GM12892 (cell line): ENCODE measurements at places on chromosomes 3 and 15.

DNA sequence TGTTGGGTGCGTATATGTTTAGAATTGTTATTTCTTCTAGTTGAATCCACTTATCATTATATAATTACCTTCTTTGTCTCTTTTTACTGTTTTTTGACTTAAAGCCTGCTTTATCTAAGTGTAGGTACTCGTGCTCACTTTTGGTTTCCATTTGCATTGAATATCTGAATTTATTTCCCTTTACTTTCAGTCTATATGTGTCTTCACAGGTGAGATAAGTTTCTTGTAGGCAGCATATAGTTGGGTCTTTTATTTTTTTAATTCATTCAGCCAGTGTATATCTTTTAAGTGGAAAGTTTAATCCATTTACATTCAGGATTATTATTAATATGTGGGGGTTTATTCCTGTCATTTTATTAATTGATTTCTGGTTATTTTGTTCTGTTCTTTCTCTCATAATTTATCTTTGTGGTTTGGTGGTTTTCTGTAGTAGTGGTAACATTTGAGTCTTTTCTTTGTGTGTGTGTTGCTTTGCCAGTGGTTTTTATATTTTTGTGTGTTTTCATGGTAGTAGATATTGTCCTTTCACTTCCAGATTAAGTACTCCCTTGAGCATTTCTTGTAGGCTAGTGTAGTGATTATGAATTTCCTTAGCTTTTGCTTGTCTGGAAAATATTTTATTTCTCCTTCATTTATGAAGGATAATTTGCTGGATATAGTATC lies 27.3 kb downstream of the STT3B start:
- no peak for DNase-seq

GRCh38 chr15:84608707-84609284 lies 8.0 kb downstream of the ZSCAN2 start:
- no peak for DNase-seq

GRCh38 chr3:146539315-146539714 lies 5.1 kb downstream of the PLSCR1 start:
- no peak for DNase-seq

DNA sequence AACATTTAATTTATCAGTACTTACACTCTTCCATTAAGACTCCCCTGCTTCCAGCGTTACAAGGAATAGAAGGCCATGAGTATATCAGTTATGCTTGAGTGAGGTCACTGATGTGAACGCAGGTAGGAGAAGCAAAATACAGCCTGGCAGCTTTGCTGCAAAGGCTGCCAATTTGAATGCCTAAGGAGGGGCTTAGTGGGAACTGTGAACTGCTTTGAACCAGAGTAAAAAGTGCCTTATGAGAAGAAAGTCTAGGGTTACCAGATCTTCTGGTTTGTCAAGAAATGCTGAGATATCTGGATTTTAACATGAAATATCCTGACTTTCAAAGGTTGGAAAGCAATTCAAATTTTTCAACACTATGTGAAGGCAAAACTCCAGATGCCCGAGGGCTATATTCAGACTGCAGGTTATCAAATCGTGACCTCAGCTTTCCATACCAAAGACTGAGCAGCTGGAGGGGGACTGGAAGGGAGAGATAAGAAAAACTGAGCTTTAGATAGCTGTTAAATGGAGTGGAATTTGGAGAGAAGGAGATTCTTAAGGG lies 446.3 kb upstream of the NECTIN3 start:
- no peak for DNase-seq

- DNase-seq: no peak
These were observed 120.9 kb downstream of the ATP10A start for GRCh38 chr15:25742041-25742730.

DNA sequence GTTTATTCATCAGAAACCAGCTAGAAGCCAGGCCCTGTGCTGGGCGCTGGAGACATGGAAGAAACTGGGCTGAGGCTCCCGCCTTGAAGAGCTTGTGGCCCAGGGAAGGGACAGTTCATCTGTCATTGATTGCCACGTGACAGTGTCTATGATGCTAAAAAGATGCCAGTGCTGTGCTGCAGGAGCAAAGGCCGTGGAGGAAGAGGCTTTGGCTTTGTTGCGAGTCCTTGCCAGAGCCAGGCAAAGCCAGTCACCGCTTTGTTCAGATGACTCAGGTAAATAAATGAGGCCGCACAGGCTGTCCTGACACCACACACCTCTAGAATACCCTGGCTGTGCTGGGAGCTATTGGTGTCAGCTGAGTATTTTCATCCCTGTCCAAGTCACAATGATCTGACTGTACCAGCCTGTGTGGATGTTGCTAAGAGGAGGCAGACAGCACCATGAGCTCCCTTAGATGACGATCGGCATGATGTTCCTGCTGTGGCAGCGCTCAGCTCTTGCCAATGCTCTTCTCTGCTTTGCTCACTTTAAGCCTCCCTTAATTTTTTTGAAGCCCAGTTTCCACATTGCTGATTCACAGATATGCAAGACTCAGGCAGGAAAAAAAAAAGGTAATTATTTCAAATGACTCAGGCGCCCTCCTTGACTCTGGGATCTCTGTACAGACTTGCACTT lies 77.5 kb downstream of the CCNL1 start:
- DNase-seq: no peak

- no peak for DNase-seq
These were observed 1.8 kb upstream of the ZSCAN2 start for GRCh38 chr15:84598993-84599392.

DNA sequence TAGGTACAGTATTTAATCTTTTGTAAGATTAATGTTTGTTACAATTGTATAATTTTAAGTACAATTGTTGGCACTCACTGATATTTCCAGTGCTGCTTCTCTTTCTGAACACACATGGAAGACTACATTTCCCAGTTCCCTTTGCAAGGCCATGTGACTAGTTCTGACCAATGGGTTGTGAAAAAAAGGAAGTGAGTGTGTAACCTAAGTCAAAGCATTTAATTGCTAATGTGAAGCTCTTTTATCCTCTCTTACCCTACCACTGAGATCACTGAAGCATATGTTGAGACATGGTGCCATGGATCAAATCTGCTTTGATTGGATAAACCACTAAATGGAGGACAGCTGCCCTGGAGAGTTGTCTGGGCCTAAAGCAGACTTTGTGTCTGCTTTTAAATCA lies 83.9 kb upstream of the PLXND1 start:
- DNase-seq: no peak

GRCh38 chr3:33722191-33722590 lies 4.1 kb upstream of the CLASP2 start:
- DNase-seq: no peak

DNA sequence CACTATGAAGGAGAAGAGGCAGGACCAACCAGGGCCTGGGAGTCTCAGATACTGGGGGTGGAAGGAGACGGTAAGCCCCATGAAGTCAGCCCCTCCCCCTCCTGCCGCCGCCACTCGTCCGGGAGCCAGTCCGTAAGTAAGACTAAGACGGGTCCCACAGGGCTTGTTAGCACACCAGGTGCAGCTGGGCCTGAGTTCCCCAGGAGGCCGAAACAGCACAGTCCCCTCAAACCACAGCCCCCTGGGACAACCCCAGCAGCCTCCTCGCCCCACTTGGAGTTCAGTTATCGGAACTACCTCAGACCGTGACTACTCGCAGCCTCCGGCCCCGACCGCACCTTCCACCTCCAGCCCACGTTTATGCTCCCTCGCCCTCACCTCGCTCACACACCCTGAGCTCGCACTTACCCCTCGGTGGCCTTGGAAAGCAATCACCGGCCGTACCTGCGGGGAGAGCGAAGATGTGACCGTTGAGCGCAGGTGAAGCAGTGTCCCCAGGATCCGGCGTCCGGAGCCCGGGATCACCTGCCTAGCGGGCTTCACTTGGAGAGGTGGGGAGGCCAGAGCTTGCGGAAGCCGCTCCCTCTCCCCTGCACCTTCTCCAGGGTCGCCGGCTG lies 557 bp downstream of the ELL3 start:
- peak; percentile 47 for DNase-seq

DNA sequence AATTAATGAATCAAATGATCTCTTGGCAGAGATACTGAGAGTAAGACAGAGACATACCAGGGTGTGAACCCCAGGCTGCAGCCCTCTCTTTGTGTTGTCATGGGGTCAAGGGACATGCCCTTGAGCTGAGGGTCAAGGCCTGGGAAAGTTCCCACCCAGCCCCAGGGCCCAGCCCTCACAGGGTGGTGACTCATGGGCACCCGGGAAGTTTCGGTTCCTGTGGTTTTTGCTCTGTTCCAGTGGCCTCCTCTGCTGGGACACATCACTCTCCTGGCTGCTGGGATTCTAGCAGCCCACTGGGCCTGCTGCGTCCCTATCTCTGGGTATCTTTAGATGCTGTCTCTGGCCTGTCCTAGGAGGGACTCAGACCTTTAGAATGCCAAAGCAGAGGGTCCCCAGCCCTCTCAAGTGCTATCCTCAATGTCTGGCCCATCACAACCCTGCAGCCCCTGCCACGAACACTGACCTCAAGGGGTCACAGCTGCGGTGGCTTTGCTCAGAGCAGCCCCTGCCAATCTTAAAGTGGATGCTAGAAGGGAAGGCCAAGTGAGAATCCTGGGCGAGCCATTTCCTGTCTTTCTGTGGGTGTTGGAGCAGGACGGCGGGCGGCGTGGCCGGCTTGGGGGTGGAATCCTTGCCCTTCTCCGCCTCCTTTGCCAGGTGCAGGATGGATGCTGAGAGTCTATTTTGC lies 148.4 kb upstream of the TLE3 start:
- no peak for DNase-seq

- DNase-seq: no peak
These were observed 142.3 kb upstream of the TPM1 start for GRCh38 chr15:62900071-62900802.

- DNase-seq: no peak
These were observed 445.1 kb upstream of the RBMS3 start for GRCh38 chr3:28835751-28836150.

GRCh38 chr15:38872732-38873131 lies 308.1 kb upstream of the RASGRP1 start:
- DNase-seq: no peak

DNA sequence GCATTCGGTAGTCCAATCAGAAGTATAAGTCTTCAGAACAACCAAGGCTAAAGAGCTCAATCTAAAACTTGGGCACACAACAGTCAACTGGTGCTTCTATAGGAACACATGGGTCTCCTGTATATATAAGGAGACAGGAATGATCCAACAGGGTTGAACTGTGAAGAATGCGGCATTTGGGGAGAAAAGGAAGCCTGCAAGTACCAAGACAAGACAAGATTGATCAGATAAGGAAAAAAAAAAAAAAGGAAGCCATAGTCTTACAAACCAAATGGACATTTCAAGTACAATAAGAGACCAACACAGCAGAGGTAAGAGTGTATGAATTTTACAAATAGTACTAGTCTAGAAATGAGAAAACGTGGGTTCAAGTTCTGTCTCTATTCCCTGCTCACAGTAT lies 6.5 kb downstream of the CPEB1 start:
- no peak for DNase-seq

- no peak for DNase-seq
These were observed 313.9 kb upstream of the SATB1 start for GRCh38 chr3:18739099-18739433.

- DNase-seq: no peak
These were observed 16.1 kb downstream of the FILIP1L start for GRCh38 chr3:100097919-100098783.

DNA sequence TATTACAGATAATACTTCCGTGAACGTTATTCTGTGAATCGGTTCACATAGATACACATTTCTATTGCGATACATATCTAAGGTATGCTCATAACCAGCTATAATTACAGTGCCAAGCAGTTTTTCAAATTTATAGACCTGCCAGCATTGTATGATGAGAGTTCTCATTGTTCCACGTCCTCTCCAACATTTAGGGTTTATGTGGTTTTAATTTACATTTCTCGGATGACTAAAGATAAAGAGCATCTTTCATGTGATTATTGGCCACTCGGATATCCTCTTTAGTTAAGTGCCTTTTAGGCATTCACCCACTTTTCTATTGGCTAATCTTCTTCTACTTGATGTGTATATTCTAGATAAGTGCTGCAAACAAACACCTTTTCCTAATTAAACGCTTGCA lies 134.7 kb upstream of the CCDC54 start:
- DNase-seq: no peak

GRCh38 chr3:63912768-63913588 lies 795 bp upstream of the SCAANT1 start:
- no peak for DNase-seq

- no peak for DNase-seq
These were observed 132.2 kb downstream of the FNDC3B start for GRCh38 chr3:172171396-172172075.

DNA sequence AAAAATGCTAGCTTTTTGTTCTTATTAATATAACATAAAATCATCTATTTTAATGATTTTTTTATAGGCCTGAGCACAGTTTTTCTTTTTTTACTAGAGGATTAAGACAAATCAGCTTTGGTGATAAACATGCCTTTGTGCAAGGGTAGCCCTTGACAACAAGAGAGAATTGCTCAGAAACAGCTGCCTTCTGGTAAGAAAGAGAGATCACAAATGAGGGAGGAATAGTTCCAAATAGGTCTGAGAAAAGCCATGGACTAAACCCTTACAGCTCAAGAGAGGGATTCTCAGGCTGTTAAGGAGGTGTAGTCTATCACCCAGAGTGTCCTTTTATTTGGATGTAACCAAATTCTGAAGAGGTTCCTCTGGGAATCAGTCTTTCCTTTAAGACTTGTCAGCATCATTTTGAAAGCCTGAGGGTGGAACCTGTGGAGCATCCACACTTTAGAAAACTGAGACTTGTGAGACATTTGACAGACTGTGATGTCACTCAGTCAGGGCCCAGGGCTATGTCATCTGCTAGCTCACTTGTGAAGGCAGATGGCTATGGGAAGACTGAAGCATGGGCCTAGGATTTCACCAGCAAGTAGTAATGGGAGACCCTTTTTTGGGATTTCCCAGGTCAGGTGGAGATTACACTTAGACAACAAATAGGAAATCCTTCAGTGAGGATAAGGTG lies 102.9 kb upstream of the KCNAB1 start:
- no peak for DNase-seq

DNA sequence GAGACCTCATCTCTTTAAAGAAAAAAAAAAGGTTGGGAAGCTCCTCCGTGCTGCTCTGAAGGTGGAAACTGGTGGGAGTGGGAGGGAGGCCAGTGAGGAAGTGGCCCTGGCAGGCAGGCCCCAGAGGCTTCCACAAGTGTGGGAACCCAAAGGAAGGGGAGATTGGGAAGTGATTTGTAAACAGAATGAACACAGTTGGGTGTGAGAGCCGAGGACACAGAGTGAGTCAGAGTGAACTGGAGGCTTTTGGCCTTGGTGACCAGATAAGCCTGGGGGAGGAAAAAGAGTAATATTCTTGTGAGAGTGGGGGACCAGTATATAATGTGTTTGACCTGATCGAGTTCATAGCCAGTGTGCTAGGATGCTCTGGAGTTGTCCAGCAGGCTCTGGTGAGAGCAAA lies 23.0 kb downstream of the MKRN2 start:
- DNase-seq: no peak

DNA sequence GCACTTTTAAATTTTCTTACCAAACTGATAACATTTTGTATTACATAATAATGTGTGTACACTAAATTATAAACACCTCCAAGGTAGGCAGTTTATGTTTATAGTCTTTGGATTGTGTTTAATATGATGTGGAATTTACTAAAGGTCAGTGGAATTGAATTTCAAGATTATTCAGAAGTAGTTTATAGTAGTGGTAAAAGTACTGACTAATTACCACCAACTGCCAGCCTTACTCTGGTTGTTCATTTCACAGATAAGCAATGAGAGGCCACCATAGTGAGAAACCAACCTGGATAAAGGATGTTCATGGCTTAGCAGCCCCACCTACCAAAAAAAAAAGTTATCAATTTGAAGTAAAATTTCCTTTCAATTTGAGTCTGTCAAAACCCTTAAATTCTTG lies 54.0 kb upstream of the EIF5A2 start:
- DNase-seq: no peak
